NCI-H1930 (cell line): ENCODE measurements at places on chromosomes 2 and 18.

- DNase-seq, result no peak
Measured at GRCh38 chr18:49364821-49365220, 95.6 kb downstream of the DYM start.

DNA sequence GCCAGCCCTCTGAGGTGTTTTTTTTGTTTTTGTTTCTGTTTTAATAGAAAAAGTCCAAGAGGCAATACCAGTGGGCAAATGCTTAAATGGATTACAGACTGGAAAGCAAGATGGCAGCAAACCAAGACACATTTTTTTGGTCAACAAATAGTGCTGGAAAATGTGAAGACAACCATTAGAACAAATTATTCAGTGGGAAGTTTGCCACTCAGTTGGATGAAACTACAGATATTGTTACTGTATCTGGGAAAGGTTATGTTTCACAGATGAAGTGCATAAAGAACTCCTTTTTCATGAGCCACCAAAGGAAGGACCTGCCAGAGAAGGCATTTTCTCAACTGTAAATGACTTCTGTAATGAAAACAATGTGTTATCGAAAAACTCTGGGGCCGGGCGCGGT, 93.0 kb upstream of the ODC1 start:
- DNase-seq, result no peak

DNA sequence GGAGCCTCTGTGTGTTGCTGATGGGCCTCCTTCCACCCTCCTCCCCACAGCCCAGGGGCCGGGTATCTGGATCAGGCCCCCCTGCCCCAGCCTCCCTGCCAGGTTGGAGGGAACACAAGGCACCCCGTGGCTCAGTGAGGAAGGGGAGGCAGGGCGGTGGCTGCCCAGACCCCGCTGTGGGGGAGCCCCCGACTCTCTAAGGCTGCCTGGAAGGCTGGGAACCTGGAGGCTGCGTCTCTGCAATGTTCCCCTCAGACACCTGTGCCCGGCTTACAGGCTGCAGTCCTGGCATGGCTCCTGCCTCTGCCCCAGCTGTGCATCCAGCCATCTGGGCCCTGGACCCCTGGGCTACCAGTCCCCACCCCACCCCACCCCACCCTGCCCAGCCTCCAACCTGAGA, 438 bp upstream of the MAB21L4 start:
- DNase-seq, result no peak

DNA sequence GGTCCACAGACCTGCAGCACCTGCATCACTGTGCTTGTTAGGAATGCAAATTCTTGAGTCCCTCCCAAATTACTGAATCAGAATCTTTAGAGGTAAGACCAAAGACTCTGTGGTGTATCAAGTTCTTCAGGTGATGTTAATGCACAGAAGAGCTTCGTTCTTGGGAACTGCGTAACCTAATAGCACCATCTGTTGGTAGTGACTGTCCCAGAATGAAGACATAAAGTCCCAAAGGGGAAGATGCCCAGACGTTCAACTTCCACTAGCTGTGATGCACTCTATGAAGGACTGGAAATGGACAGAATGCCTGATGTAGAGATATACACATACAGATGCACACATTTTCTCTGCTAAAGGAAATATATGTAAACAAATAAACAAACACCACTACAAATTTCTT, 576.0 kb downstream of the LRP1B start:
- peak; percentile 6 for DNase-seq

DNA sequence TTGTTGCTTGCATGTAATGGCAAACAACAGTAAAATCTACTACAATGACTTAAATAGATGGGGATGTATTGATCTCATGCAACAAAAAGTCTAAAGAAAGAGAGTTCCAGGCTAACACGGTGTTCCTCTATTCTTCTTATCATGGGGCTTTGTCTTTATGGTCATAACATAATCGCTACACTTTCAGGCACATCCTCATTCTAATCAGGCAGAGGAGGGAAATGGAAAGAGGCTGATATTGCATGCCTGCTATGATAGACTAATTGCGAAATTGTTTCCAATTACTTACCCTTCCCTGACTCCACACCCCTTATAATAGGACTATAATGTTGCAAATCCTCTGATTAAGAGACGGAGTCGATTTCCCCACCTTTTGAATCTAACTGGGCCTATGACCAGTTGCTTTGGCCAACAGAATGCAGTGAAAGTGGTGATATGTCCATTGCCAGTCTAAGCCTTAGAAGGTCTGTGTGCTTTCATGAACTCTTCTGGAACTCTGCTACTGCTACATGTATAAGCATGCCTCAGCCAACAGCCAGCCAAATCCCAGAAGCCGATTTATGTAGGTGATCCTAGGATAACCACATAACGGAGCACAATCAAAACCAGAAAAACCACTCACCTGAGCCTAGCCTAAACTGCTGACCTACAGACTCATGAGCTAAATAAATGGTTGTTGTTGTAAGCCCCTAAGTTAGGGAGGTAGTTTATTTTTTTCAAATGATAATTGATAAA, 180.3 kb upstream of the TACR1 start:
- no peak for DNase-seq

DNA sequence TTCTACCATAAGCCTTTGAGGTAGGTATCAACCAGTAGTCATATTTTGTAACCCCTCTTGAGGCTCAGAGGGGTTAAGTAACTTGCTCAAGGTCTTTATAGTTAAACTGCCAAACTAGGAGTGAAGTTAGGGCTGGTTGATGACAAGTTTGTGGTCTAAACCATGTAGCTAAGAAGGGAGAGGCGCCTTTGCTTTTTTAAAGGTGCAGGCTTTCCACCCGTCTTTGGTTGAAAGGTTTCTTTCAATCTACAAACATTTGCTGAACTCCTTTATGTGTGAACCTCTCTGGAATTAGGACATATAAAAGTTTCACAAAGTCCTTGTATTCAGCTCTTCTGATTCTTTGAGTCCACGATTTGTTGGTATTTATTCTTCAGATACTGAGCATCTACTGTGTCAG, 2.4 kb upstream of the MTA3 start:
- no peak for DNase-seq

- DNase-seq, result no peak
Measured at GRCh38 chr2:150146879-150147278, 340.6 kb downstream of the RND3 start.

DNA sequence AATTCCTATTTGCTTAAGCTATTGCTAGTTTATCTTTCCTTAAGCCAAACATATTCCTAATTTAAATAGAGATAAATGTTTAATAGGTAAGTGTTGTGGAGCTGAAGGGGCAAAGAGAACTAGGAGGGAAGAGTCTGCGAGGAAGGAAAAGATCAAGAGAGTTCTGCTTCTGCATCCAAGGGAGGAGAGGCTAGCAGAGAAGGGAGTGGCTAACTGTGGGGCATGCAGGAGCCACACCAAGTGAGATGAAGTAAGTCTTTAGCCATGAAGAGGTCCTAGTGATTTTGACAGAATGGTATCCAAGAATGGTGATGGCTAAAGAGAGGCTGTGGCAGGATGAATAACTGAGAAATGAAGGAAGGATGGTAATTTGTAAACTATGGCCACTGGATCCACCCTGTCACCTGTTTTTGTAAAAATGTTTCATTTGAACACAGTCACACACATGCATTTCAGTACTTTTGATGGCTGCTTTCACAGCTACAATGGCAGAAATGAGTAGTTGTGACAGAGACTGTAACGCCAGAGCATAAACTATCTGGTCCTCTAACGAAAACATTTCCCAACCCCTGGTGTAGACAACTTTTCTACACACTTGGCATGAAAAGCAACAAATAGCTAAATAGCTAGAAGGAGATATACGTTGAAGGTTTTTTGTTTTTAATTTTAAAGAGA, 15.6 kb downstream of the TPGS2 start:
- DNase-seq, result no peak

- no peak for DNase-seq
Measured at GRCh38 chr18:10690366-10690765, 164.5 kb downstream of the NAPG start.

- no peak for DNase-seq
Measured at GRCh38 chr18:69947361-69948133, at the start of gene CD226. Gene CD226 (minus strand): TSS chr18:69947873. CDS start chr18:69947406, 467 bp downstream.

DNA sequence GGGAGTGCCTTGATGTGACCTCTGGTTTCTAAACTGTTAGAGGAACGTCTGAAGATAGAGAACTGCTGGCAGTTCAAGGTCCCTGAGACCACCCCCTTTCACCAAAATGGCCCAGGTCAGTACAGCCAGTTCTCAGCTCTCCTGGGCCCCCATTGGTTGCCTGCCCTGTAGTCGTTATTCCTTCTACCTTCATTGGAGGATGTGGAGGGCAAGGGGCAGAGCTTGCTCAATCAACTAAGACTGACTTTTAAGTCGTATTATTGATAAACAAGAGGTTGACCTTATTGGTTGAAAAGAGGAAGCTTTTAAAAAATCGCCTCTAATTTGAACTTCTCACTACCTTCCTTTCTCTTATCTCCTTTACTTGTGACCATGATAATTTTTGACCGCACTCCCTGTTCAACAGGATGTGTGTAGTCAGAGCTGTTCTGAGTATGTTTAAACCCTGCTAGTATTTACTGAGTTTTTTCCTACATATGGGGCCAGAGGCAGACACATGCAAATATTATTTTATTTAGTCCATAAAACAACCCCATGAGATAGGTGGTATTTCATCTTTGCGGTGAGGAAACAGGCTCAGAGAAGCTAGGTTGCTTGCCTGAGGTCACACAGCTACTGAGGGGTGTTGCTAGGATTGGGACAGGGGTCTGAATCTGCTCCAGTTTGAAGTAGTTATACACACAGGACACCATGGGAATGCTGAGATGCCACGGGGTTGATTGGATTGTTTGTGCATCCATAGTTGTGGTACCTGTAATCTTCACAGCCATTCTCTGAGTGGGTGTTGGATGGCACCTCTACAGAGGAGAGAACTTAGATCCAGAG, 65.9 kb downstream of the TMEM247 start:
- no peak for DNase-seq

- DNase-seq, result no peak
Measured at GRCh38 chr2:120520454-120520853, 174.5 kb downstream of the INHBB start.

DNA sequence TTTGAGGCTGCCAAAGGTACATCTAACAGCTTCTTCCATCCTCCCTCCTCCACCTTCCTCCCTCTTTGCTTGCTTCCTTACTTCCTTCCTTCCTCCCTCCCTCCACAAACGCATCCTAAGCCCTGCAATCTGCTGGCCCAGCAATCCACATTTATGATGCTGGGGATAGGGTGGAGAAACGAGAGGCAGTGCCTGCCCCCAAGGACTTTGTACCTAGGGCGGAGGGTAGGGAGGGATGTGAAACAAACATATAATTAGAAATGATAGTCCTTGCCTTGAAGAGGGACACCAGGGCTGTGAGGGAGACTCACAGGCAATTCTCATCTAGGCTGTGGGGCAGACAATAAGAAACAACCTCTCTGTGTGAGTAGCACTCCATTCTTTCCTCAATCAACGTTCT, 188.3 kb downstream of the ANKRD30B start:
- no peak for DNase-seq

- no peak for DNase-seq
Measured at GRCh38 chr2:58651930-58652329, 410.8 kb upstream of the FANCL start.

DNA sequence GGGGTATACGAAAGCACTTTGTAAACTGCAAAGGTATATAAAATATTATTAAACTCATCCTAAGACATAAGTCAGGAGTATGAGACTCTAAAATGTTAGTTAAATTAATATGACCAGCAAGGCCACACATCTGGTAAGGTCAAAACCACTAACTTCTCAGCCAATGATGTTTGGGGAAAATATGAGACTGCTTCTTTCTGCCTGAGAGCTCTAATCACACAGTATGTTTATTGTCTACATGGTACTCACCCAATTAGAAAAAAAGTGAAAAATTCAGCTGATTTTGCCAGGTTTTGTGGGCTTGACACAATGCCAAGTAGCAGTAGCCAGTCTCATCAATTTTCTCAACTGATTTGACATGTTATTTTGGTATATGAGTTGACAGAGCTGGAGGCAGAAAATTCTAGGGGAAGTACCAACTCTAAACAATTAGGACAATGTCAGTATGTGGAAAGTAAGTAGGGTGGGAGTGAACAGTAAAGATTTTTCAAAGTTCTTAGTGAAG, 87.3 kb downstream of the ALK start:
- no peak for DNase-seq

GRCh38 chr2:43754180-43754579, 19.7 kb upstream of the DYNC2LI1 start:
- DNase-seq, result no peak
